Stimulated activated CD4-positive, alpha-beta T cell treated with anti-CD3 and anti-CD28 coated beads, Interleukin-1b, Interleukin-23, amount 100 ng/mL, for 48 hours (primary cell): ENCODE measurements at places on chromosomes 4 and X.

DNA sequence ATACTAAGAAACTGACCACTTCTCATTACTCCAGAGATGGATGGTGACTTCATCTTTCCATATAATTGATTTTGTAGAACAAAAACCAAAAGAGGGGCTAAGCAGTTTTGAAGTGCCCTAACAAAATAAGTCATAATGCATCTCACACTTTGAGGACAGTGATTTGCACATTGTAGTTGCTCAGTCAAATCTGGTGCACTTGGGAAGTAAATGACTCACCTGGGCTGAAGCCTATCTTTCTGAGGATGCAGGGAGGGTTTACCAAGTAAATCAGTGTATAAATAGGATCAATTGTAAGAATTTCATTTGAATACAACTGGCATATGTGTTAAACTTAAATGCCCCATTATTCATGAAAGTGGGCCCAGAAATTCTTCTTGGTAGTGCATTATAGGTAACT, 134.2 kb downstream of the DCLK2 start:
- no peak for DNase-seq

- DNase-seq = no peak
These were observed 63.1 kb downstream of the SLC10A7 start for GRCh38 chr4:146458594-146458993.

- no peak for DNase-seq
These were observed 145.1 kb downstream of the INPP4B start for GRCh38 chr4:142701017-142701416.

DNA sequence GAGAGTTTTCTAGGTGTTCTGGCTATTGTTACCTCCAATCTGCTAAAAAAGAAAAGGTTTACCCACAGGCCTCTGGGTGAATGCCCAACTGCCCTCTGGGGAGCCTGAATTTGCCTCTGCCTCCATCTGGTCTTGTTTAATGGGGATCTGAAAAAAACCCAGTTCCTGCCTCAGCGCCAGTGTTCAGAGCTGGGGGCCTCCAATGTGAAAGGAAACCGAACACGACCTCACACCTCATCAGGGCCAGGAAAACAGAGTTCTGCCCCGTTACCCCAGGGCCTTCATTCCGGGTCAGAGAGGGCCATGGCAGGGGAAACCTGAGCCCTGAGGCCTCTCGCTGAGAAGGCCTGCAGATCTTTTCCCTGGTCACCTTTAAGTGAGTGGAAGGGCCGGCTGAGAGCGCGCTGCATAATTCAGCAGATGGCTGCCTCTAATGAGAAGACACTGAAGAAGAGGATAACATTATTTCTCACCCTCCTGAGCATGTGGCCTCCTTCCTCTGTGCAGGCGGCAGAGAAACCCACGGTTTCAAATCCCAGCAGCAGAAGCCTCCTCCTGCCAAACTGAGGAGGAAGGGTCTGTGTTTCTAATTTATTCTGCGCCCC, 6.8 kb downstream of the SEPTIN6 start:
- DNase-seq = no peak

- DNase-seq = no peak
These were observed 46.8 kb downstream of the NEK1 start for GRCh38 chr4:169565606-169566005.

- DNase-seq = no peak
These were observed 160.0 kb upstream of the ARX start for GRCh38 chrX:25175743-25176142.

DNA sequence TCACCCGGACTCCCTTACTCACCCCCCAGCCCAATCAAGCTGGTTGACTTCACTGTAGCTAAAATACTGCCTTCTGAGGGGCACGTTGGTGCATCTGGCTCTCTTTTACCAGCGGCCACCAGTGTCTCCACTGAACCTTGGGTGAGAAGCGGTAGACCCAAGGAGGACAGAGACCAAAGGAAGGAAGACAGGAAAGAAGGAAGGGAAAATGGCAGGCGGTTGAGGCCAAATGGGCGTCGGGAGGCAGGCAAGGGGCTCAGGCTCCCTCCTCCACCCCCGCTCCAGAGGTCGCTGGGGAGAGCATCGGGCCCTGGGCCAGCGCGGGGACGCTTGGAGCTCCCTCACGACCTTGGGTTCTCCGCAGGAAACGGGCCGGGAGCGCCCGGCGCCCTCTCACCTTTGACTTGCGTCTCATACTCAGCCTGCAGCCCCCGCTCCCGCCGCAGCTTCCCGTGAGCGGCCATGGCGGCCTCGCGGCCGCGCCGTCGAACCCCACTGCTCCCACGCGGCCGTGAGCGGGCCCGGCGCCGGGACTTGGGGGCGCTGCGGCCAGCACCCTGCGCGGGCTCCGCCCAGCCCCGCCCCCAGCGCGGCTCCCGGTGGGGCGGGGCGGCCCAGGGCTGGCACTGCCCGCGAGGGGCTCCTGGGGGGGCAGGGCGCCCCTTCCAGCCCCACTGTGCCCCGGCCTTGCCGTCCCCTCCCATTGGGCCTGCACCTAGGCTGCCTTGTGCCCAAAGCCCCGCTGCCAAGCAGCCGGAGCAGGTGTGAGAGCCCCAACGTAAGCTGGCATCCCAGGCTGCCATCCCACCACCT, at the start of gene ARHGAP4:
Gene ARHGAP4 (minus strand): TSS at position 526 of the 813 bp plus-strand sequence. CDS start 62 bp downstream, at position 464.
- DNase-seq = peak; percentile 74

- no peak for DNase-seq
These were observed 858.9 kb downstream of the PDHA2 start for GRCh38 chr4:96698831-96699230.

DNA sequence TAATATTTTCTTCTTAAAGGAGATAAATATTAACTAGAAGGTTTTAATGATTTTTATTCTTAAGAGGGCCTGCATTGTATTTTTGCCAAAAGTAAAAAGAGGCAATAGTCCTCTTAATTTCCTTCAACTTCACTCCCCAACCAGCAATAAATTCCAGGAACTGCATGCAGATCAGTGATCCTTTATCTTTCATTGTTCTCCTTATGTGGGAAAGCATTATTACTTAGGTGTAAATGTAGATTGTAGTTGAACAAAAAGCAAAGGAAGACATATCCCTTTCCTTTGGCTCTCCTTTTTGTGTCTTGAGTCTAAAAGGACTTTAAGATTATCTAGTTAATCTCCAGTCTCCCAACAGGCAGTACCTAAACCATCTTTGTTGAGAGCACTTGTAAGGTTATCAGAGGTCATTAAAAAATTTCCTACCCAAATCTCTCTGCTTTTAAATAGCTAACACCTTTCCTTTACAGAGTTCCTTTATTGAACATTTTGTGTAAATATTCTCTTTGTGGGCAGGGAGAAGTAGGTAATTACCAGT, 55.3 kb downstream of the RAPGEF2 start:
- no peak for DNase-seq

- DNase-seq = no peak
These were observed 75.1 kb upstream of the HTR2C start for GRCh38 chrX:114508756-114509155.

DNA sequence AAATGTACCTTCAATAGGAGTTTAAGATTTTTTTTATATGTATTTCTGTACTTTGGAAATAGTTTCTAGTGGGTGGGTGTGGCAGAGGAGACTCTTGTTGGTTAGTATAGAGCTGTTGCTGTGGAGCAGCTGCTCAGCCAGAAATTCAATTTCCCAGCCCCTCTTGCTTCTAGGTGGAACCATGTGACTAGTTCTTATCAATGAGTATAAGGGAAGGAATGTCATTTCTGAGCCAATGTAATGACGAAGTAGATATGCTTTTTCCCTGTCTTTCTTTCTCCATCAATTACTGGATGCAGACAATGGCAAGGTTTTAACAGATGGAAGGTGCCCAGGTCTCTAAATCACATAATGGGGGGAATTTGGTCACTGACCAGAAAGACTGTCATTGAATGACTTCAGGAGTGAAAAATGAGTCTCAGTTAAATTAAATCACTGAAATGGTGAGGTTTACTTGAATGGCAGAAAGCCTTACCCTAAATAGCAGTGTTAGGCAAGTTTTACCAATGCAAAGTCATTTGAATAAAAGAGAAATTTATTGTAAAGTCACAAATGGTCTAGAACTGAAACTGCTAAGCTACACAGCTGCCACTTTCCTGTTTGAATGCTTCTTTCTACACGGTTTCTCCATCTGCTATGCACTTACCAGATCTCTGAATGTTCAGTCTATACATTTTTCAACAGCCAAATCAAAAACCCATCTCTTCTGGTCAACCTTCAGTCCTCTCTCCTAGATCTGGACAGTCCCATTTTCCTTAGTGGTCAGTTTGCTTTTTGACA, 795.4 kb upstream of the MAGEB2 start:
- DNase-seq = no peak

- no peak for DNase-seq
These were observed 39.5 kb upstream of the RASL11B start for GRCh38 chr4:52822583-52822971.

- no peak for DNase-seq
These were observed 102.9 kb upstream of the STIM2 start for GRCh38 chr4:26757751-26758150.

DNA sequence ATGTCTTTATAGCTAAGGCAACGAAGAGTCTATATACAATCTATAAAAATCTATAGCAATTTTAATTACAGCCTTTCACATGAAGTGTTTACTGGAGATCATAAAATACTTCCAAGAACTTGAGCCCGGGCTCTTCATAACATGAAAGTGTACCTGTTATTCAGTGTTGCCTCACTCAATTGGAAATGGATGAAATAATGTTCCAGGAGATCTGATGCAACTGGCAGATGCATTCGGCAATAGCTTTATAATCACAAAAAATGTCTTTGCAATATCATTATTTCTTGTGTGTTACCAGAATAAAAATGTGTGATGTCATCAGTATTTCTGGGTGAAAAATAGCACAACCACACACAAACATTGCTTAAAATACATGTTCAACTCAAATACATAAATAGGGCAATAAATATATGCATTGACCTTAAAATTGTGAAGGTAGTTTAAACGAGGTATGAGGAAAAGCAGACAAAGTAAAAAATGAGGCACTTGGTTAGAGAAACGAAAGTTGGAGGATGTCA, 1266.8 kb upstream of the PCDH7 start:
- DNase-seq = no peak

DNA sequence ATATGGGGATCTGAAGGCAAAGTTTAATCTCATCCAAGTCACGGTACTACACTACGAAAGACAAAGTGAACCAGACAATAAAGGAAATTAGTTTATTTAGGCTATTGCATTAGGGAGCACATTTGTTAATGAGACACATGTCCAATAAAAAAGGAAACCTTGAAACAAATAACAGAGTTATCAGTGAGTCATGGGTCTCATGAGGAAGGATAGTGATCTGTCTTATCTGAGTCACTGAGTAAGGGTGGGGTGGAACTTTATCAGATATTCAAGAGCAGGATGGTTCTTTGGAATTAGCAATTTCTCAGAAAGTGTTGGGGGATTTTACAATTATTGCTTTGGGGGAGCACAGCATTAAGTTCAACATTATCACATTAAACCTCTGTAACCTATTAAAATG, 188.9 kb upstream of the IL1RAPL1 start:
- no peak for DNase-seq

DNA sequence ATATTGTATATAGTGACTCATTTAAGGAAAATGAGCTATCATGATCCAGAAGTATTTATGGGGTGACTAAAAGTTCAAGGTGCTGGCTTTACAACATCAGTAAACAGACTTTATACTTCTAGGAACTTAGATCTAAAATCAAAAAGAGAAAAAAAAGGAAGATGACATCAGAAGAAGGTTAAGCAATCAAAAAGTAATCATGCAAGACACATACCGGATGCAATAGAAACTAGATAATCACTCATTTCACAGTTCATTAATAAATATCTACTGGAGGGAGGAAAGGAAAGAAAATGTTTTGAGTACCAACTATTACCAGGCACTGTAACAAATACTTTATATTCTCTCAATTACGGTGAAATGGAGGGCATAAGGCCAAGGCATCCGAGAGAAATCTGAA, 276.4 kb downstream of the SPRY1 start:
- no peak for DNase-seq

DNA sequence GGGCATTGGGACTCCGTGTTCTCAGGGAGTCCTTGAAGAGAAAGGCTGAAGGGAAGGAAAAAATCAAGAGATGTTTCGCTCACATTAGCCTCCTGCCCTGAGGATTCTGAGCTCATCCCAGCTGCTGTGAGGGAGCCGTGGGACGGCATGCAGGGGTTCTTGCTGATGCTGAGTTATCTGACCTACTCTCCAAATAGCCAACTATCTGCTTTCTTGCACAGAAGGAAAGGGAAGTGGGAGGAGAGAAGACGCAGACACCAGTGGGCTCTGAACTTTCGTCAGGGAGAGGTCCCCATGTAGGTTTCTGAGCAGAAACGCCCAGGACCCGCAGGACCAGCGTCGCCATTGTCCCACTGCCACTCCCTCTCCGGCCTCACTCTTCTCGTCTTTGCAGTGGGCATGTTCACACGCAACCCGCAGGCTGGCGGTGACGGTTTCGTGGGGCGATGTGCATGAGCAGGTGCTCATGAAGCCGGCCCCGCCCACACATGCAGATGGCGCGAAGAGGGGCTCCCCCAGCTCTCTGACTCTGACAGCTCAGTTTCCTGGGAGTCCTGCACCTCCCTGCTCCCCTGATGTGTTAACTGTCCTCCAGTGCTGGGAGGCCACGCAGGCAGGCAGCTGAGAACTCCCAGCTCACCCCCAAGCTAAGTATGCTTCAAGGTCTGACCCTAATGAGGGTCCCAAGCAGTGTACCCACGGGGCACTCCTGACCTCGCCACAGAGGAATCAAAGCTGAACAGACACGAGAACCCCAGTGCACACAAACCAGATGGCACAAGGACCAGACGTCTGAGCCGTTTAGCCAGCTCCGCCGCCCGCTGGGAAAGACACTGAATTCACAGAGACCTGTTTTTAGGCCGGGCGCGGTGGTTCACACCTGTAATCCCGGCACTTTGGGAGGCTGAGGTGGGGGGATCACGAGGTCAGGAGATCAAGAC, 13.6 kb upstream of the ABLIM2 start:
- DNase-seq = peak; percentile 54

- peak; percentile 35 for DNase-seq
These were observed 22.0 kb upstream of the SMIM31 start for GRCh38 chr4:164731827-164732474.

DNA sequence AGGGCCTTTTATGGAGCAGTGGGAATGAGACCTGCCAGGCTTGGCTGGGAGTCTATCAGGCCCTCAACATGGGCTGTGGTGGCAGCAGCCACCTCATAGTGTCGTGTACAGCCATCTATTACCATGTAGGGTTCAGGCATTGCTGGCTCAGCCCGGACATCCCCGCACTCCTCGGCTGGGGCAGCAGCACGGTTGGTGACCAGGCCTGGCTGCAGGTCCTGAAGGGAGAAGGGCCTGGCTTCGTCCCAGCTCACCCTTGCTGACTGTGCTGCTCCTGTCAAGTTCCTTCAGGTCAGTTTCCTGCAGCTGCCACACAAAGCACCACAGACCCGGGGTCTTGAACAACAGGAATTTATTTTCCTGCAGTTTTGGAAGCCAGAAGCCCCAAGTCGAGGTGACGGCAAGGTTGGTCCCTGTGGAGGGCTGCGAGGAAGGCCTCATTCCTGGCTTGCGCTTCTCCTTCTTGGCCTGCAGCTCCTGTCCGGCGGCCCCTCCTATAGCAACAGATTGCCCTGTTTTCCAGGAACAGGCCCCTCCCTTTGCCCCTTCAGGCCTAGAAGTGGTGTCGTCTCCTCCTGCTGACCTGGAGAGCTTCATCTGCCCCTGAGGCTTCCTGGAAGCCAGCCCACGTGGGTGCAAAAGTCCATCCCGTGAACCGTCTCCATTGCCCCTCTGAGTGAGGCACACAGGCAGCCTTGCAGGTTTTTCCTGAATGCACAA, 25.2 kb upstream of the SORCS2 start:
- no peak for DNase-seq
